ENCODE measurements at places on chromosomes 3 and 15. TPM values are rescaled to one million over a fixed set of nuclear protein-coding genes. Genes with fewer than 3 reads are reported as not detected.

DNA sequence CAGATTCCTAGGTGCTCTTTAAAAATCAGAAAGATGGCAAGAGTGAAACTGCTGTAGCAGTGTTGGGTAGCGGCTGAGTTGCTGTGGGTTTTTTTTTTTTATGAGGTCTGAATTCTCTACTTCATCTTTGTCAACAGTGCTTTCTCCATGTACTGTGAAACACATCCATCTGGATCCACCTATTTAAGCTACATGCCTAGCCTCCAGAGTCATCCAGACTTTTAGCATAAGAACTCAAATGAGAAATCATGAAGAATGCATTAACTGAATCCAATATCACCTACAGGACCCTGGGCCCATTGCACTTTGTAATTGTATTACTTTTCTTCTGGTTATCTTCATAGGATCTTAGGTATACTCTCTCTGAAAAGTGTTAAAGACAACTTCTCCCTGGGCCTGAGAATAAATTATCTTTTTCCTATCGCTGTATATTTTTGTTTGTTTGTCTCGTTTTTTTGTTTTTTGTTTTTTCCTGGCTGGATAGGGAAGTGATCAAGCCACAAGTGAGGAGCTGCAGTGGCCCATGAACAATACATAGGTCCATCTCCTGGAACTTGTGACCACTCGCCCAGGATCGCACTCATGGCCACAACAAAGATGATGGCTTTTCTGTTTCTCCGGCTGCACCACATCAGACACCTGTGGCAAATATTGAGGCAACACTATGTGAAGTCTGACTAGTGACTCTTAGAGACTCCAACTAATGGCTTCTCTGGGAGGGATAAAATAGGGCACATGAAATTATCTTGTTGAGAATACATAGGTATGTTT lies 609.9 kb upstream of the AGTR1 start:
- H3K4me1 ChIP-seq: no peaks in the 10 kb centered on the region
- DNase-seq: no peak
- no peaks in the 10 kb centered on the region for H3K36me3 ChIP-seq

DNA sequence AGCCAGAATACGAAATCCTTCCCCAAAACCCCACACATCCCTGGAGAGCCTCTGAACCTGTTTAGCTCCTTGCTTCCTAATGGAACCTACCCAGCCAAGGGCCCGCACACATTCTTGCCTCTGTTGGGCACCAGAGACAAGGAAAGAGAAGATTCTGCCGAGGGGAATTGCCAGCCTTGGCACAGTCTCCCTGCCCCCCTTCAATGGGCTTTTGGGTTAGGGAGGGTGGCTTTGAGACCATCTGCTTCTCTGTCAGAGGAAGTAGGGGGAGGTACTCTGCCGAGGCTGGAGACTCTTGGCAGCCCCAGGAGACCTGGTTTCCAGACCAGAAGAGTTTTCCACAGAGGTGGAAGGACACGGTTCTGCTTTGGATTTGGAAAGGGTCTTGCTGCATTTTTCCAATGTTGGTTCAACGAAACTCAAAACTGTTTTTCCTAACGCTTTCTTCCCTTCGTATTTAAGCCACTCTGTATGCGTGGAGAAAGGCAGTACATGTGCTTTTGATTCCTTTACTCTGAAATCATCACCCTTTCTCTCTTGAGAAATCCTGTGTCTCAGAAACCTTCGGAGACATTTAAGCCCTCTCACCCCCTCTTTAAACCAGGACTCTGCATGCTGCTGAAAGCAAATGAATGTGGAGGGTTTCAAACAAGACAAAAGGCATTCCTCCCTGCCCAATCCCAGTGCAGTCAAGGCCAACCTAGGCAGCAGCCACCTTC lies 78.8 kb upstream of the PRR23C start:
- H3K36me3 ChIP-seq: no peaks in the 10 kb centered on the region
- no peak overlapping the region for H3K27ac ChIP-seq
- no peak for DNase-seq
- H3K27me3 ChIP-seq: no peaks in the 10 kb centered on the region
- no peaks in the 10 kb centered on the region for H3K4me1 ChIP-seq

FAM107A gene
- total RNA-seq: 26.3 TPM

DNA sequence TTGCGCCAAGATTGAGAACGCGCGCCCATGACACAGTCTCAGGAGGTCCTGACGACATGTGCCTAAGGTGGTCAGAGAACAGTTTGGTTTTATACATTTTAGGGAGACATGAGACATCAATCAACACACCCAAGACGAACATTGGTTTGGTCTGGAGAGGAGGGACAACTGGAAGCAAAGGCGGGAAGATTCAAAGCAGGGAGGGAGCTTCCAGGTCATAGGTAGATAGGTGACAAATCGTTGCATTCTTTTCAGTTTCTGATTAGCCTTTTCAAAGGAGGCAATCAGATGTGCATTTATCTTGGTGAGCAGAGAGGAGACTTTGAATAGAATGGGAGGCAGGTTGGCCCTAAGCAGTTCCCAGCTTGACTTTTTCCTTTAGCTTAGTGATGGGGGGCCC lies 828.4 kb upstream of the DPPA4 start:
- H3K27me3 ChIP-seq: no peaks in the 10 kb centered on the region
- no peak overlapping the region for H3K27ac ChIP-seq
- H3K4me1 ChIP-seq: no peaks in the 10 kb centered on the region
- no peak overlapping the region for H3K4me3 ChIP-seq

PGBD4 gene
- total RNA-seq: 0.54 TPM

- H3K36me3 ChIP-seq: no peaks in the 10 kb centered on the region
- H3K4me3 ChIP-seq: no peak overlapping the region
- peak; percentile 18 for DNase-seq
- H3K27me3 ChIP-seq: no peaks in the 10 kb centered on the region
- no peaks in the 10 kb centered on the region for H3K4me1 ChIP-seq
- H3K27ac ChIP-seq: no peak overlapping the region
Measured at GRCh38 chr3:126889276-126890201, 93.4 kb upstream of the PLXNA1 start.

- no peak overlapping the region for H3K27ac ChIP-seq
- no peaks in the 10 kb centered on the region for H3K4me1 ChIP-seq
- H3K4me3 ChIP-seq: no peak overlapping the region
- no peaks in the 10 kb centered on the region for H3K27me3 ChIP-seq
- H3K36me3 ChIP-seq: peaks cover 89% of the 10 kb centered on the region
Measured at GRCh38 chr15:78167227-78167888, 18.2 kb downstream of the IDH3A start.

DNA sequence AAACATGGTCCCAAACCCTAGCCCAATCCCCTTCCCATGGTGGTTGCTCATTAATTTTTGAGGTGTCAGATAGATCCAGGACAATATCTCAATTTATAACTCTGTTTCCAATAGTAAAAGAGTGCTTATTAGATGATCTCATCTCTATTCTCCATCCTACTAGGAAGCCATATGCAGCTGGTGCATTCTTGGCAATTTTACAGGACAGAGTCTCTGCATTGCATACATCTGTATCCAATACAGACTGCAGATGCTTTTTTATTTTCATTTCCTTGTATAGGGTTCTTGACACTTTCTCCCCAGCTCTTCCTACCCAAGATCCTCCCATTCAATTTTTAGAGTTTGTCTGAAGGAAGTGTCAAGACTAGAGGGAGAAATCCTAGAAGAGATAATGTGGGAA lies 194.8 kb upstream of the DPH6 start:
- no peak for DNase-seq
- H3K4me3 ChIP-seq: no peak overlapping the region
- H3K4me1 ChIP-seq: no peaks in the 10 kb centered on the region
- no peaks in the 10 kb centered on the region for H3K27me3 ChIP-seq
- H3K27ac ChIP-seq: no peak overlapping the region

DNA sequence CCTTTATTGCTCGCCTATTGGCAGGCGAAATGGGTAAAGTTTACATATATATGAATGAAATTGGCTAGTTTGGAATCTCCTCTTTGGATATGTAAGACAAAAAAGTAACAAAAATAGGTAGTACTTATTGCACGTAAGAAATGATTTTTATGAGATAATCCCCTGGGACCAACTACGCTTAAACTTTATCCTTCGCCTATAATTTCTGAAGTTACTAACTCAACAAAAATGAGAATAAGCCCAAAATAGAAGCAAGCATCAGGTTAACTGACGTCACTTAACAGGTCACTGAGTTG lies 438 bp upstream of the SLC49A4 start:
- H3K4me1 ChIP-seq: peaks cover 22% of the 10 kb centered on the region
- peak overlapping the region; percentile 70 for H3K4me3 ChIP-seq
- DNase-seq: no peak
- H3K27me3 ChIP-seq: no peaks in the 10 kb centered on the region
